ENCODE measurements at places on chromosomes 4 and X.

DNA sequence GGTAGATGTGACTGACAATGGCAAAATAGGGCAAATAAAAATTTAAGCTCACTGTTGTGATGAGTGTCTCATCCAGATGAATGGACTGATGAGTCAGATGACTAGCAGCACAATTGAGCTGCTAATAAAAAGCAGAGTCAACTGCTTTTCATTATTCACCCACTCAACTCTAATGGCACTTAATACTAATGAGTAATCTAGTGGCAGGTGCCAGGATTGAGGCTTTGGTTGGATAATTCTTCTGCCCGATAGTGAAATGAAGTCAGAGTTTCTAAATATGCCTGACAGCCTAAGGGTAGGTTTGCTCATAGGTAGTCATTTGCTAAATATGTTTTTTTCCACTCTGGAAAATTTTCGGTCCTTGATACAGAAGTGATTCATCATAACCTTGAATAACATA, 10.4 kb downstream of the OGT start:
- no peak for DNase-seq

GRCh38 chr4:3041192-3042142, 32.9 kb downstream of the HTT-AS start:
- peak; percentile 62 for DNase-seq

- DNase-seq: no peak
Measured at GRCh38 chrX:70470850-70471289, 26.2 kb downstream of the DLG3 start.

GRCh38 chr4:13626492-13627177, 890 bp downstream of the BOD1L1 start:
- no peak for DNase-seq

DNA sequence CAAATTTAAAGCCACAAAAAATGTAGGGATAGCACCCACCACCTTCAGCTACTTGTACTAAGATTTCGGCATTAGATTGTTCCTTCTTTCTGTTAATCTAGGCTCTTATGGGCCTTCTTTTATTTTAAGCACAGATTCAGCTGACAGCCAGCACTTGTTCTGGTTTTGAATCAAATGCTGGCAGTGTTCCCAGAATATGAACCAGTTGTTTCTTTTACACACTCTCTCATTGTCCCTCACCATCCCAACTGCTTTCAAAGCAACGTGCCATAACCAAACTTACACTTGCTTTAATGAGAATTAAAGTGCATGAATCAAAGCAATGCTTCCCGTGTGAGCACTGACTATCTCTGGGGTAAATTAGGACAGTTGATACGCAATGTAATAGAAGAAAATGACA, 744.5 kb upstream of the FAM241A start:
- DNase-seq: no peak

- DNase-seq: no peak
Measured at GRCh38 chr4:183180096-183180495, 81.0 kb downstream of the WWC2 start.

- no peak for DNase-seq
Measured at GRCh38 chrX:83997781-83998180, 136.8 kb downstream of the CYLC1 start.

DNA sequence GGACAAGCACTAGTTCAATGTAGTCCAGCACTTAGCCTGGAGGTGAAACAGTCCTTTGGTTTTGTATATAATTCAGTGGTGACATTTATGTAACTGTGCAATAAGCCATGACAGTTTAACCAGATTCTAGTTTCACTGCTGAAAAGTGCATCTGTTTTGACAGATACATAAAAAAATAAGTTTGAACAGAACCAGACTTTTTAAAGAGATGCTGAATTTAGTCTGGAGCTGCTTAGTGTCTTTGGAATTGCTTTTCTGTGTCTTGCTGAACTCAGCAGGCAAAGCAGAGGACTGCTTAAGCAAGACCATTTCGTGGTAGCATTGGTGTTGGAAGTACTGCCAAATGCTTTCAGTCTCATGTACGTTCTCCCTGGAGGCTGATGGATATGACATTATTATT, 393.5 kb downstream of the MAPK10 start:
- DNase-seq: no peak

GRCh38 chr4:68463796-68464195, 16.5 kb downstream of the TMPRSS11E start:
- no peak for DNase-seq

GRCh38 chrX:140141444-140142029, 176.2 kb upstream of the CXorf66 start:
- peak; percentile 31 for DNase-seq

- DNase-seq: no peak
Measured at GRCh38 chr4:17356926-17357325, 155.0 kb downstream of the QDPR start.

DNA sequence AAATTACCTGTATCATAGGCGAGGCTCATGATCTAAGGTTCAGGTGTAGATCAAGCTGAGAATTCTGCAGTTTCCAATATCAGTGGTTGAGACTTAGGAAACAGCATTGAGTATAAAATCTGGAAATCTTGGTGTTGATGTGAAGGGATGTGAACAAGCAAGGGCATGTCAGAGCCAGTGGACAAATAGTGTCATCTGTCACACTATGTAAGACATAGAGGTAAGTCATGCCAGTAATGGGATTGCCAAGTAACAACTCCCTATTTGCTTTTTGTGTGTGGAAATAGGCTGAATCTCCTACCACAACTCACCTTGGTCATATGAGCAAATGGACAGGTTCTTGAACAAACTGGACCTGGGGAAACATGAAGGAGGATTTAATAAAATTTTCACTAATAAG, 334.5 kb upstream of the EMCN start:
- DNase-seq: no peak

DNA sequence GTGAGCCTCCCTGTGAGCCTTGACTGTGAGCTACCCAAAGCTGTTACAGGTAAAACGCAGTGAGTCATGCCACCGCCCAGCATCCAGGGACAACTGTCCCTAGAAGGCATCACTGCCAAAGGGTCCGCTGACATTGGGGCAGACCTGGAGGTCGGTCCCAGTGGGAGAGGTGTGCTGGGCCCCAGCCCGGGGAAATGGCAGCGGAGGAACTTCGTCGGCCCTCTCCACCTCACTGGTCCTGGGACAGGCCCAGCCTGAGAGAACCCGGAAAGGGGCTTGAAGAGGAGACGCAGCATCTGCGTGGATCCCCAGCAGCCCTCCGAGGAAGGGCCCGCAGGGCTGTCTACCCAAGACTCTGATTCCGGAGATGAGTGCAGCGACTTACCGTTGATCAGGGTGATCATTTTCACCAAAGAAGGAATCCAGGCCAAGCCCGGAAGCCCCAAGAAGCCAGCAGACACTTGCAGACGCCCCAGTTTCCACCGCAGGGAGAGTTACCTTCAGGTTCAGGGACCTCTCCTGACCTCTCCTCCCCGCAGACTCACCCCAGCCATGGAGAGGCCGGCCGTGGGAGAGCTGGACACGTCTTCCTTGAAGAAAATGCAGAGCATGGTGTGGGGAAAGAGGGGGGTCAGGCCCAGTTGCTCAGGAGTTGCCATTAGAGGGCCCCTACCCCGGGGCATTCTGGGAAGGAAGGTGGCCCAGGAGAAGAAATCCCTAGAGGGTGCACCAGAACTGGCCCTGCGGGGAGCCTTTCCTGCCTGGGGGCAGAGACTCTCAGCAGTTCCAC, 51.2 kb downstream of the CXorf49B start:
- DNase-seq: no peak

DNA sequence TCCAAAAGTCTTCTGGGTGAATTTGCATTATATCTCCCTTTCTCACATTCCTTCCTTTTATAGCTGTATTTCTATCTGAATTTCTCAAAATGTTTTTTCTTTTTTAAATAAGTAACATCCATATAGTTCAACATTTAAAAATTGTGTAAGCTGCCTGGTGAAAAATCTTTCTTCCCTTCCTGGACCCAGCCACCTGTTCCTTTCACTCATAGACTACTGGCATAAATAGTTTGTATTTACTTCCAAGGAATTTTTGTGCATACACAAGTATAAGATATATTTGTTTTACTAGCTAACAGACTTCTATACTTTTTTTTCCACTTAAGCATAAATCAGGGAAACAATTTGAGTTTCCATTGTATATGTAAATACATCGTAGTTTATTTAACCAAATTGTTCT, 35.7 kb downstream of the PACRGL start:
- DNase-seq: no peak

- no peak for DNase-seq
Measured at GRCh38 chr4:24411806-24412205, 172.5 kb downstream of the DHX15 start.

- no peak for DNase-seq
Measured at GRCh38 chr4:109708990-109709389, 5.7 kb upstream of the CASP6 start.

- no peak for DNase-seq
Measured at GRCh38 chr4:27206009-27206408, 345.4 kb downstream of the STIM2 start.

GRCh38 chr4:2950221-2950989, 12.8 kb downstream of the NOP14 start:
- DNase-seq: no peak

GRCh38 chrX:39941332-39941920, 156.3 kb downstream of the BCOR start:
- DNase-seq: no peak
